Karpas-422 (cell line): ENCODE measurements at places on chromosomes 7 and 10. TPM values are rescaled to one million over a fixed set of nuclear protein-coding genes. Genes with fewer than 3 reads are reported as not detected.

The NUTM2A gene
- total RNA-seq = 0.14 and 0.26 TPM in 2 replicates

DNA sequence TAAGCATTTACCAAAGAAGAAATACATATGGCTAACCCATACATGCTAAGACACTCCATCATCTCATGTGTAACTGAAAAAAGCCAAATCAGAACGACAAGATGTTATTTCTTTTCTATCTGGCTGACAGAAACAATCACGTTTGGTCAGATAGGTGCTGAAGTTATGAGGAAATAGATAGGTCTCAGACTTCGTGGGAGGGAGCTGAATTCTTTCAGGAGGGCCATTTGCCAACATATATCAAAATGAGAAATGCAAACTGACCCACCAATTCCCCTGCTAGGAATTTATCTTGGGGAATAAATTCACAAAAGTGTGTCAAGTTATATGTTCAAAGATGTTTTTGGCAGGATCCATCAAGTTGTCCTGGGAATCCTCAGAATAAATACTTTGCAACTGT is 32.6 kb downstream of the SH3PXD2A start:
- no peak for DNase-seq
- no peaks in the 10 kb centered on the region for H3K27me3 ChIP-seq
- no peaks in the 10 kb centered on the region for H3K36me3 ChIP-seq
- no peaks in the 10 kb centered on the region for H3K4me1 ChIP-seq

DNA sequence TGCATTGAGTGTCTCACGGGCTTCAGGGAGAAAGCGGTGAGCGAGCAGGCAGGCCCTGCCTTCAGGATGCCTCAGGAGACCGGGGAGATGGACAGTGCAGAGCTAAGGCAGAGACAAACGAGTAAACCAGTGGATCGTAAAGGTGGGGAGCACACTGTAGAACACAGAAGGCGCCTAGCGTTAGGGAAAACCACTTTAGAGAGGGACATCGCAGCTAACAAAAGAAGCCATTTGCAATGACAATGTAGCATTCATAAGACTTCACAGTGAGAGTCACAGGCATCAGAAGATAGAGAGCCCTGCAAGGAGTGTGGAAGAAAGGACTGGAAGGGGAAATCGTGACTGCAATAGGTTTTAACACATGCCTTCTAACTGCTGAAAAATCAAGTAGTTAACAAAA is 54.9 kb upstream of the TMEM273 start:
- H3K36me3 ChIP-seq = no peaks in the 10 kb centered on the region
- H3K4me3 ChIP-seq = no peak overlapping the region
- DNase-seq = no peak
- H3K27ac ChIP-seq = no peak overlapping the region

- H3K4me3 ChIP-seq = no peak overlapping the region
- no peaks in the 10 kb centered on the region for H3K36me3 ChIP-seq
- H3K4me1 ChIP-seq = peaks cover 10% of the 10 kb centered on the region
- no peaks in the 10 kb centered on the region for H3K27me3 ChIP-seq
- no peak for DNase-seq
Observed at GRCh38 chr7:130147710-130148325, 57.4 kb downstream of the TMEM209 start.

- DNase-seq = no peak
- H3K27ac ChIP-seq = no peak overlapping the region
- no peaks in the 10 kb centered on the region for H3K36me3 ChIP-seq
- H3K4me1 ChIP-seq = no peaks in the 10 kb centered on the region
Observed at GRCh38 chr7:55132550-55132889, 113.7 kb downstream of the EGFR start.

DNA sequence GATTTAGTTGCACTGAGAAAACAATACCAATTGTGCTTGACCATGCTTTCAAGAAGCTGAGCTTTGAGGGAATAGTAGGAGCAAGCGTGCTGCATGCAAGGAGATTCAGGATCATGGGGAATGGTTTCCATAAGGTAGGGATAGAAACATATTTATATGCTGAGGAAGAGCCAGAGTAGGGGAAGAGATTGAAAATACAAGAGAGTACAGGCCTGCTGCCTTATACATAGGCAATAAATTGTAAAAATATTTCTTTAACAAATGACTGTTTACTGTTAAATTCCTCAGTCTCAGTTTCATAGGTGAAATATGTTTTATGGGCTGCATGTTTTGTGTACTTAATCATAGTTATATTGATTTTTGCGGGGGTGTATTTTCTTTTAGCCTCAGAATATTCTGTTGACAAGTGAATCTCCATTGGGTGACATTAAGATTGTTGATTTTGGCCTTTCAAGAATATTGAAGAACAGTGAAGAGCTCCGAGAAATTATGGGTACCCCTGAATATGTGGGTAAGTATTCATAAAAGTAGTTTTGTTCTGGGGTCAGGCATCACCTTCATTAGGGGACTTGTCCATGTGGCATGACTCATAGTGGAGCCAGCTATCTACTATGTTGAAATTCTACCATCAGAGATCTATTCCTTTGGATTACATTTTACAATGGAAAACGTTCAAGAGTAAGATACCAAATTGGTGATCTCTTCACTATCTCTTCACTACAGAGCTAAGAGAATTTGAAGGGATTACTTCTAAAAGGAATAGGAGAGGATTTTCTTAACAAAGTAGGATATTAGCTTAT is 36.5 kb downstream of the STK17A start:
- H3K27me3 ChIP-seq = no peaks in the 10 kb centered on the region
- peaks cover 6% of the 10 kb centered on the region; the same call in 1 of the 2 replicates for H3K36me3 ChIP-seq
- no peak overlapping the region for H3K4me3 ChIP-seq
- DNase-seq = no peak
- no peak overlapping the region for H3K27ac ChIP-seq

- H3K4me1 ChIP-seq = peaks cover 9% of the 10 kb centered on the region
- no peak overlapping the region for H3K4me3 ChIP-seq
- no peak for DNase-seq
- H3K27me3 ChIP-seq = no peaks in the 10 kb centered on the region
- H3K36me3 ChIP-seq = no peaks in the 10 kb centered on the region; the same call in 1 of the 2 replicates
- no peak overlapping the region for H3K27ac ChIP-seq
Observed at GRCh38 chr7:1957471-1958225, 275.1 kb downstream of the MAD1L1 start.

DNA sequence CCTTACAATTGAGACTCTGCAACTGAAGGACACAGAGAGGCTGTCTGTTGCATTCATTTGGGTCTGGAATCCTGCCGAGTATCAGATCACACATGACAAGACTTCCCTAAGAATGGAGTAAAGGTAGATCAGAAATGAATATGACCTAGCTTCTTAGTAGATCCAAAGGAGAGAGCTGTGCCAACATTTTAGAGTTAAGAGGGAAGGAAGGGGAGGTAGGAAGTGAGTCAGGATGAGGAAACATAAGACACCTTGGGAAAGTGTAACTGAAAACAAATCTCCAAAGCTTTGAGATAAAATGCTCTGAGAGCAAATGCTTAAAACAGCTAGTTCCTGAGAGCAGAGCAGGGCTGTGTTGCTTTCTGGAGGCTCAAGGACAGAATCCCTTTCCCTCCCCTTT is 6.1 kb upstream of the SLC25A13 start:
- no peaks in the 10 kb centered on the region for H3K27me3 ChIP-seq
- no peaks in the 10 kb centered on the region for H3K36me3 ChIP-seq
- H3K27ac ChIP-seq = no peak overlapping the region
- DNase-seq = no peak
- H3K4me3 ChIP-seq = no peak overlapping the region
- peaks cover 9% of the 10 kb centered on the region for H3K4me1 ChIP-seq
